ENCODE measurements at places on chromosomes 5 and 9. TPM values are rescaled to one million over a fixed set of nuclear protein-coding genes. Genes with fewer than 3 reads are reported as not detected.

IFNB1 gene
- 3.2 TPM for total RNA-seq

FAM151B gene
- 2.9 TPM for total RNA-seq

SLCO6A1 gene
- total RNA-seq, result not detected

PDGFRB gene
- 96.6 TPM for total RNA-seq

GLIPR2 gene
- 150 TPM for total RNA-seq

ASPN gene
- not detected for total RNA-seq

GFI1B gene
- total RNA-seq, result not detected

ETF1 gene
- 139 TPM for total RNA-seq

FREM1 gene
- 0.31 TPM for total RNA-seq

TTLL11 gene
- 6.6 TPM for total RNA-seq

CDH10 gene
- total RNA-seq, result 6.4 TPM

PTPDC1 gene
- 5.1 TPM for total RNA-seq

C1QTNF2 gene
- 0.64 TPM for total RNA-seq

ADCY2 gene
- total RNA-seq, result 5.7 TPM

- H3K4me3 ChIP-seq, result no peak overlapping the region
- no peaks in the 10 kb centered on the region for H3K27me3 ChIP-seq
- H3K36me3 ChIP-seq, result no peaks in the 10 kb centered on the region
- no peak for DNase-seq
Observed at GRCh38 chr5:9834871-9835770, 205.0 kb upstream of the TAS2R1 start.

- no peaks in the 10 kb centered on the region for H3K4me1 ChIP-seq
- no peak overlapping the region for H3K27ac ChIP-seq
- H3K27me3 ChIP-seq, result no peaks in the 10 kb centered on the region
- no peaks in the 10 kb centered on the region for H3K36me3 ChIP-seq
- no peak overlapping the region for H3K4me3 ChIP-seq
- DNase-seq, result no peak
Observed at GRCh38 chr5:96920744-96921355, 15.0 kb upstream of the LNPEP start.

DNA sequence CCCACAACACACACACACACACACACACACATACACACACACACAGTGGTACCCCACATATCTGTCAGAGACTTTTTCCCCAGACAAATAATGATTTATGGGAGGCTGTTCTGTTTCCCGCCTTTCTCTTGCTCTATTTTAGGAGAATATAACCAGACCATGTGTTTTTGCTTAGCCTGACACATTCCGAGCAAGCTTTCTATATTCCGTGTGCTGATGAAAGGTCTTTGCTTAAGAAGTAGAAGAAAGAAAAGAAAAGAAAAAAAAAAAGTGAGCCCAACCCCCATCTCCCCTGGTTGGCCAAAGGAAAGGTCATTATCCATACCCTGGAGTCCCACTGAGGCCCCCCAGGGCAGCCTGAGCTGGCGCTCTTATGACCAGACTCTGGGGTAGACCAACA is 338.6 kb downstream of the SLIT3 start:
- H3K27ac ChIP-seq, result no peak overlapping the region
- no peak for DNase-seq
- H3K4me1 ChIP-seq, result no peaks in the 10 kb centered on the region
- H3K27me3 ChIP-seq, result no peaks in the 10 kb centered on the region
- no peak overlapping the region for H3K4me3 ChIP-seq

DNA sequence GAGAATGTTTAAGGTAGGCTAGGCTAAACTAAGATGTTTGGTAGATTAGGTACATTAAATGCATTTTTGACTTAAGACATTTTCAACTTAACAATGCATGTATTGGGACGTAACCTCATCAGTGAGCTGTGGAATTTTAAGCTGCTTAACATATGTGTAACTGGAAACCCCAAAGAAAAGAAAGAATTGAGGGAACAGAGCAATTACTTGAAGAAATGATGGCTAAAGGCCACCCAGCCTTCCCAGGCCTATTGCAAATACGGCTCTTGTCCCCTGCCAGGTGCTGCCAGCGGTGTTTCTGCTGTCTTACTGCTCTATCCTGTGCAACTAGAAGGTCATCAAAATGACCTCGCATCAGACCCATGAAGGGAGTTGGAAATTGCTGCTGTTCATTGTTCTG is 52.0 kb downstream of the RICTOR start:
- no peak overlapping the region for H3K27ac ChIP-seq
- no peaks in the 10 kb centered on the region for H3K36me3 ChIP-seq
- H3K4me3 ChIP-seq, result no peak overlapping the region
- no peak for DNase-seq
- no peaks in the 10 kb centered on the region for H3K27me3 ChIP-seq
- H3K4me1 ChIP-seq, result peaks cover 9% of the 10 kb centered on the region

DNA sequence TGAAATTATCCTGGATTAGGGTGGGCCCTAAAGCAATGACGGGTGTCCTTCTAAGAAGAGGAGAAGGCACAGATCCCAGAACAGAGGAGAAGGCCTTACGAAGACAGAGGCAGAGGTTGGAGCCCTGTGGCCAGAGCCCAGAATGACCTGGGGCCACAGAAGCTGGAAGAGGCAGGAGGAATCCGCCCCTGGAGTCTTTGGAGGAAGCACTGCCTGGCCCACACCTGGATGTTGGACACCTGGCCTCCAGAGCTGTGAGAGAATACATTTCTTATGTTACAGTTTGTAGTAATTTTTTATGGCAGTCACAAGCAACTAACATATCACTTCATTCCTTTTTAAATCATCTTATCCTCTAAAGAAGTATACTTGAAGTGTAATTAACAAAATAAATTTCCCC is 8.5 kb downstream of the MRPL36 start:
- H3K4me3 ChIP-seq, result no peak overlapping the region
- peaks cover 62% of the 10 kb centered on the region for H3K4me1 ChIP-seq
- DNase-seq, result no peak
- H3K27me3 ChIP-seq, result no peaks in the 10 kb centered on the region
- H3K27ac ChIP-seq, result peak overlapping the region; percentile 24

- H3K4me1 ChIP-seq, result no peaks in the 10 kb centered on the region
- H3K27ac ChIP-seq, result no peak overlapping the region
- peaks cover 59% of the 10 kb centered on the region for H3K36me3 ChIP-seq
- H3K4me3 ChIP-seq, result no peak overlapping the region
Observed at GRCh38 chr5:72878854-72879253, 62.4 kb downstream of the TNPO1 start.

GRCh38 chr5:128736553-128736952 is 198.5 kb upstream of the FBN2 start:
- H3K27me3 ChIP-seq, result no peaks in the 10 kb centered on the region
- DNase-seq, result peak; percentile 40
- no peak overlapping the region for H3K4me3 ChIP-seq

DNA sequence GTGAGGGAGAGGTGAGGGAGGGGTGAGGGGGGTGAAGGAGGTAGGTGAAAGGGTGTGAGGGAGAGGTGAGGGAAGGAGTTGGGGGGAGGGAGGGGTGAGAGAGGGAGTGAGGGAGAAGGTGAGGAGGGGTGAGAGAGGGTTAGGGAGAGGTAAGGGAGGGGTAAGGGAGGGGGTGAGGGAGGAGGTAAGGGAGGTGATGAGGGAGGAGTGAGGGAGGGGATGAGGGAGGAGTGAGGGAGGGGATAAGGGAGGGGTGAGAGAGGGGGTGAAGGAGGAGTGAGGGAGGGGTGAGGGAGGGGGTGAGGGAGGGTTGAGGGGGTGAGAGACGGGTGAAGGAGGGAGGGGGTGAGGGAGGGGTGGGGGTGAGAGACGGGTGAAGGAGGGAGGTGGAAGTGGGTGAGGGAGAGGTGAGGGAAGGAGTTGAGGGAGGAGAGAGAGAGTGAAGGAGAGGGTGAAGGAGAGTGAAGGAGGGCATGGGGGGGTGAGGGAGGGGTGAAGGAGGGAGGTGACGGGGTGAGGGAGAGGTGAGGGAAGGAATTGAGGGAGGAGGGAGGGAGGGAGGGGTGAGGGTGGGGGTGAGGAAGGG is 18.5 kb downstream of the NINJ1 start:
- H3K4me3 ChIP-seq, result no peak overlapping the region
- no peak overlapping the region for H3K27ac ChIP-seq
- H3K27me3 ChIP-seq, result no peaks in the 10 kb centered on the region
- H3K36me3 ChIP-seq, result peaks cover 3% of the 10 kb centered on the region
- no peak for DNase-seq

DNA sequence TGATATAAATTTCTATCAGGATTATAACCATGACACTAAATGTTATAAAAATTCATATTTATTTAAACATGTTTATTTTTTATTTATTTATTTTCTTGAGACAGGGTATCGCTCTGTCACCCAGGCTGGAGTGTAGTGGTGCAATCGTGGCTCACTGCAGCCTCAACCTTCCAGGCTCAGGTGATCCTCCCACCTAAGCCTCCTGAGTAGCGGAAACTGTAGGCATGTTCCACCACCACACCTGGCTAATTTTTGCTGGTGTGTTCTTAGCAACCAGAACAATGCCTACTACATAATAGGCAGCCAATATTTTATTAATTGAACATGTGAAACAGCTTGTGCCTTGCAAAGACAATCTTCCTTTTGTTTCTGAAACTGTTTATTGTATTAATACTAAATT is 6.5 kb upstream of the PTBP3 start:
- H3K4me1 ChIP-seq, result peaks cover 7% of the 10 kb centered on the region
- H3K4me3 ChIP-seq, result no peak overlapping the region
- no peaks in the 10 kb centered on the region for H3K36me3 ChIP-seq
- H3K27me3 ChIP-seq, result no peaks in the 10 kb centered on the region

DNA sequence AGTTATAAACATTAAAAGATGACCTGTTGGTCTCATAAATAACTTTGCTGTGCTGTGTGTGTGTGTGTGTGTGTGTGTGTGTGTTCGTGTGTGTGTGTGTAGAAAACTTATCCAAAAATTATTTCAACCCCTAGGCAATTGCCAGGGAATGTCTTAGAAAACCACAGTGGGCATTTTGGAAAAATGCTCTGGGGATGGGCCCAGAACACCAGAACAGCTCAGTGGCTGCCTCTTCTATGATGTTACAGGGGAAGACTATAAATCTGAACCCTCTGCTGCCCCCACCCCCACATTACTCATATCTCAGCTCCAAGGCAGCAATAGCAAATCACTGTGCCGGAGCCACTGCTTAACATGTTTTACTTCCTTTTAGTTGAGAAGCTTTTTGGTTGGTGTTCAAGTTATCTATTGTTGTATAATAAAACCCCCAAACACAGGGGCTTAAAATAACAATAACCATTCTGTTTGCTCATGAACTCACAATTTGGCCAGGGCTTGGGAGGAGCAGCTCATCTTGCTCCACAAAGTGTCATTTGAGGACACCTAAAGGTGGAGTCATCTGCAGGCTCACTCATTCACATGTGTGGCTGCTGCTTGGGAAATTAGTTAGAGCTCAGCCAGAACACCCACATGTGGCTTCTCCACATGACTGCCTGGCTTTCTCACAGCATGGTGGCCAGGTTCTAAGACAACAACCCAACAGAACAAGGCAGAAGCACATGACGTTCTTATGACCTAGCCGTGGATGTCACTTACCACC is 40.4 kb downstream of the ACTBL2 start:
- H3K27me3 ChIP-seq, result no peaks in the 10 kb centered on the region
- no peaks in the 10 kb centered on the region for H3K36me3 ChIP-seq
- peak overlapping the region; percentile 98 for H3K27ac ChIP-seq
- H3K4me3 ChIP-seq, result no peak overlapping the region
- DNase-seq, result peak; percentile 95
- peaks cover 40% of the 10 kb centered on the region for H3K4me1 ChIP-seq

- H3K4me3 ChIP-seq, result no peak overlapping the region
- DNase-seq, result peak; percentile 62
- H3K36me3 ChIP-seq, result peaks cover 4% of the 10 kb centered on the region
- H3K4me1 ChIP-seq, result peaks cover 17% of the 10 kb centered on the region
Observed at GRCh38 chr5:14676320-14676719, 11.8 kb downstream of the OTULIN start.

DNA sequence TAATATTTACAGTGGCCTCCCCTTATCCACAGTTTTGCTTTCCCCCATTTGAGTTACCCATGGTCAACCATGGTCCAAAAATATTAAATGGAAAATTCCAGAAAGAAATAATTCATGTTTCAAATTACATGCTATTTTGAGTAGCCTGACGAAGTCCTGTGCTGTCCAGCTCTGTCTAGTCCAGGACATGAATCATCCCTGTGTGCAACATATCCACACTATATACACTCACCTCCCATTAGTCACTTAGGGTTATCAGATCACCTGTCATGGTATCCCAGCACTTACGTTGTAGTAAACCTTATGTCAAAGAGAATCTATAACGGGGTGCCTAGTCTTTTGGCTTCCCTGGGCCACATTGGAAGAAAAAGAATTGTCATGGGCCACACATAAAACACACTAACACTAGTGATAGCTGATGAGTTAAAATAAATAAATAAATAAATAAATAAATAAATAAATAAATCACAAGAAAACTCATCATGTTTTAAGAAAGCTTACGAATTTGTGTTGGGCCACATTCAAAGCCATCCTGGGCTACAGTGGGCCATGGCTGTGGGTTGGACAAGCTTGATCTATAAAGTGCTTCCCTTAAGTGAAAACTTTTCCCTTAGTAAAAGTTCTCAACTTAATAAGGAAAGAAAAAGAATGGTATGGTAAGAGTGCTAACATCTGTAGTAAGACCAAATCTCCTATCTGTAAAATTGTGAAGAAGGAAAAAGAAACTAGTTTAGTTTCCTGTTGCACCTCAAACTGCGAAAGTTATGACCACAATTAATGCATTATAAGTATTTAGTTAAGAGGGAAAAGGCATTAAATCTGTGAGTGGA is 15.9 kb upstream of the OMD start:
- peak; percentile 93 for DNase-seq
- no peaks in the 10 kb centered on the region for H3K36me3 ChIP-seq
- H3K4me3 ChIP-seq, result no peak overlapping the region
- peaks cover 8% of the 10 kb centered on the region for H3K4me1 ChIP-seq
- H3K27me3 ChIP-seq, result no peaks in the 10 kb centered on the region

DNA sequence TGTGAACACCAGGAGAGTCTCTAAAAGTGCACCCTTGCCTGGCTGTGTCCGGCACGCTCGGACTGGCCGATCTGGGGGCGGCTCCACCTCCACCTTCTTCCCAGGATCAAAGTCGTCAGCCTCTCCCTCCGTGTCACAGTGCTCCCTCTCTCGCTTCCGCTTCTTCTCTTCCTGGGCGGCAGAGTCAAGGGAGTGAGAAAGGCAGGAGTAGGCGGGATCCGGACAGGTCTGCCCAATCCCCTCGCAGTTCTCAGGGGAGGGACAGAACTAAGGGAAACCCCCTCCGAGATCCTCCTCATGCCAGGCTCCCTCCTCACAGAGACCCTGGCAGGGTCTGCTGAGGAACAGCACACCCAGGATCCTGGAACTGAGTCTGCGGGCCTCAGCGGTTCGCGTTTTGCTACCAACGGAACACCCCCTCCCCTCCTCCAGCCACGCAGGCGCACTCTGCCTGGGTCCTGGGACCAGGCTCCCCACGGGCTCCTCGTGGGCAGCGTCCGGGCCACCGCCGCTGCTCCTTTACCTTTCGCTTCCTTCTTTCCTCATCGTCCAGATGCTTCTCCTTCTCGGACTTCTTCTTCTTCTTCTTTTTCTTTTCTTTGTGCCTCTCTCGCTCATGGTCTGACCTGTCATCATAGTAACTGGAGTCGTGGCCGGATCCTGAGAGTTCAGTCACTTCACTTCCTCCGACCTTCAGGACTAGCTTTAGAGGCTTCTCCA is 1.3 kb downstream of the BRD9 start:
- H3K27ac ChIP-seq, result peak overlapping the region; percentile 89
- H3K4me1 ChIP-seq, result peaks cover 23% of the 10 kb centered on the region
- peaks cover 31% of the 10 kb centered on the region for H3K36me3 ChIP-seq
- peak overlapping the region; percentile 82 for H3K4me3 ChIP-seq
- DNase-seq, result no peak

GRCh38 chr9:124347968-124348358 is 67.3 kb downstream of the PSMB7 start:
- H3K27me3 ChIP-seq, result no peaks in the 10 kb centered on the region
- H3K4me1 ChIP-seq, result peaks cover 9% of the 10 kb centered on the region
- no peak overlapping the region for H3K4me3 ChIP-seq
- H3K36me3 ChIP-seq, result peaks cover 58% of the 10 kb centered on the region

- H3K4me1 ChIP-seq, result peaks cover 49% of the 10 kb centered on the region
- H3K36me3 ChIP-seq, result no peaks in the 10 kb centered on the region
- no peak overlapping the region for H3K4me3 ChIP-seq
- peak; percentile 30 for DNase-seq
- no peaks in the 10 kb centered on the region for H3K27me3 ChIP-seq
- peak overlapping the region; percentile 23 for H3K27ac ChIP-seq
Observed at GRCh38 chr9:22214021-22214420, 204.9 kb upstream of the CDKN2B start.

Measured in astrocyte (in vitro differentiated cells and primary cell).